ENCODE measurements at places on chromosomes 2 and 18.
A peak's percentile ranks its signal among the peaks of the same experiment; 100 is the strongest.

GRCh38 chr2:241547781-241548450 lies 10.6 kb upstream of the BOK start:
- no peak for DNase-seq

GRCh38 chr2:145258903-145259579 lies 739.1 kb upstream of the ZEB2 start:
- DNase-seq: peak; percentile 20

DNA sequence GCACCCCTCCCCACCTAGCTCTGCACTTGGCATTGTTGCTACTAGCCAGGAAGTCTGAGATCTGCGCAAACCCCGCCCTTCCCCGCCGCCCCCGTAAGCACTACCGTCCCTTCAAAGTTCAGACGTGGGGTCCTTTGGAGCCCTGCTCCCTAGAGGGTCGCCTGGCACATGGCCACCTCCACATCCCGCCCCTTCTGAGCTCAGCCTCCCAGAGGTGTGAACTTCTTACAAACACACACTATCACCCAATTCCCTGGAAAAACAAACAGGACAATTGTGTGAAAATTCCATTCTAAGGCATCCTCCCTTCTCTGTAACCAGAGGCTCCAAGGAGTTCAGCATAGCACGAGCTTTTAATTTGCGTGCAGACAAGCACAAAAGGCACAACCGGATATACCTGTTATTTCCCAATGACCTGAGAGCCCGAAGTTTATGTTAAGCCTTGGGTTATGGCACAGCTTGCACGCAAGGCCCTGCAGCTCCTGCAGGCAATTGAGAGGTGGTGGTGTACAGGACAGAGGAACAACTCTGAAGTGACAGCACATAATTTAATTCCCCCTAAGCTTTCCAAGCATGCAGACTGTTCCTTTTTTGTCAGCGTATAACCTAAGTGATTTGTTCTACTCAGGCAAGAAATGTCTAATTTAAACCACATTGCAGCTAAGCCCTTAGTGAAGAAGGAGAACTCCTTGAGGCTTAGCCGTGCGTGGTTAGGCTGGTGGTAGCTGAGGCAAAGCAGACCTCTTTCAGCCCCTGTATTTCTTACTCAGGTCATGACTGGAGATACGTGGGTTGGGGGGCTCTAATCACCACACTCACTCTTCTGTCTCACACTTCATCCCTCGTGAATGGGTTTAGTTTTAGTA lies 20.3 kb upstream of the CYP1B1 start:
- no peak for DNase-seq

DNA sequence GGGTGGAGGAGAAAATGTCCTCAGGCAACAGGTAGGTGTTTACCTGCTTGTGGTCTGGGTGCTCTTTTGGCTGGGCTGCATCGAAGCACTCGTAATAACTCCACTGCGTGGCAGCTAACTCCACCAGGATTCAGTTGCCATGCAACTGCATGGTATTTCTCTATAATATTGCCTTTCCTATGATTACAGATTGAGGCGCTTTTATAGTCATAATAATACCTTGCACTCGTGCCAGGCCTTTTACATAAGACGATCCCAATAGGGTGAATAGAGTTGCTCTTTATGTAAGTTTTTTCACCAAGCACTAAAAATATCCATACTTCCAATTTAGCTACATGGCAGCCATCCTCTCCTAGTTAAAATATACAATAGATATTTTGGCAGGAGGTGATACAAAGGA lies 19.7 kb upstream of the NYAP2 start:
- no peak for DNase-seq

- DNase-seq: no peak
These were observed 34.8 kb upstream of the SP5 start for GRCh38 chr2:170680172-170680941.

- no peak for DNase-seq
These were observed 68.8 kb downstream of the HNRNPLL start for GRCh38 chr2:38533757-38534545.

- no peak for DNase-seq
These were observed 15.1 kb downstream of the CLIP4 start for GRCh38 chr2:29130295-29130694.

DNA sequence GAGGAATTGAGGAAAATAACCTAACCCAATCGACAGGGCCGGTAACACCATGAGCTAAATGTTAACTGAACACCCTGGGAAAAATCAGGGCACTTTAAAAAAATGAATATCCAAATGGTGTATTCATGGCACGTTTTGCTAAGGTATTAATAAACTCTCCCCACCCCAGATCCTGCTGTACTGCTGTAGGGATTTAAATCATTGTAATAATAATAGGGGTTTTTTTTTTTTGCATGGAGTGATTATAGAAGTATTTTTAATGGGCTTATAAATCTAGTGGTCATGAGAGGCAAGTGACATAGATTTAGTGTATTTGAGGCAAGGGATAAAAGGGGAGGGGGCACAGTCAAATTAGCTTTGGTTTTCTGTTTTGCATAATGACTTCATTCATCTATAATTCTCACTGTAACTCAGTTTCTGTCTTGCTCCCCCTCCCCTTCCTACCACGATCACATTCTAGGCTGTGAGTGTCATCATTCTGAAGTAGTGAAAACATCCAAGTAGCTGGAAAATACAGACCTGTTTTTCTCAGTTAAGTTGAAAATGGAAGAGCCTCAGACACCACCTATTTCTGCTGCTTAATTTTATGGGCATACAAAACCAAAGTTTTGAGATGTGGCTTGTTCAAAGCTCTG lies 18.2 kb upstream of the MGAT5 start:
- DNase-seq: no peak

GRCh38 chr2:161160226-161161073 lies at the start of gene TANK:
TSS of gene TANK (plus strand) at chr2:161160428. CDS start at chr2:161179663, 19,235 bp downstream.
- peak; percentile 93 for DNase-seq

- DNase-seq: no peak
These were observed 33.0 kb downstream of the KCNIP3 start for GRCh38 chr2:95329891-95330793.

GRCh38 chr2:98892871-98893270 lies 43.2 kb downstream of the CRACDL start:
- DNase-seq: no peak

GRCh38 chr2:235510318-235510717 lies 16.5 kb downstream of the AGAP1 start:
- no peak for DNase-seq

DNA sequence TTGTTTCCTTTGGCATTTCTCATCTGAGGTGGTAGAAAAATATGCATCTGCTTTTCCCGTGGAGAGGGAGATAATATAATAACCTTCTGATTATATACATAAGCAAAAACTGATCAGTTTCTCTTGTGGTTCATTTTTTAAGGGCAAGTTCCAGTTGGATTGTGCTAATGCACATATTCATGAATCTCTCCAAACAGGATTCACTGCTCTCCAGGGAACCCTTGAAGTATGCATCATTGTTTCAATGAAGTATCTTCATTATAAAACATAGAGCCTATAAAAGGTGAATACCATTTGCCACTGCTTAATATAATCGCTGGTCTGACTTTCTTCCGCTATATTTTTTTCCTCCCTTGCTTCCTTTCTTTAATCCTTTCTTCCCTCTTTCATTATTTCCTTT lies 384.7 kb downstream of the FIGN start:
- DNase-seq: no peak

- DNase-seq: no peak
These were observed 299.1 kb upstream of the SLC14A2 start for GRCh38 chr18:45316127-45316526.

- DNase-seq: no peak
These were observed 38.8 kb downstream of the ITGB1BP1 start for GRCh38 chr2:9384521-9384920.

GRCh38 chr2:69134306-69134945 lies 121.4 kb downstream of the ANTXR1 start:
- DNase-seq: no peak

DNA sequence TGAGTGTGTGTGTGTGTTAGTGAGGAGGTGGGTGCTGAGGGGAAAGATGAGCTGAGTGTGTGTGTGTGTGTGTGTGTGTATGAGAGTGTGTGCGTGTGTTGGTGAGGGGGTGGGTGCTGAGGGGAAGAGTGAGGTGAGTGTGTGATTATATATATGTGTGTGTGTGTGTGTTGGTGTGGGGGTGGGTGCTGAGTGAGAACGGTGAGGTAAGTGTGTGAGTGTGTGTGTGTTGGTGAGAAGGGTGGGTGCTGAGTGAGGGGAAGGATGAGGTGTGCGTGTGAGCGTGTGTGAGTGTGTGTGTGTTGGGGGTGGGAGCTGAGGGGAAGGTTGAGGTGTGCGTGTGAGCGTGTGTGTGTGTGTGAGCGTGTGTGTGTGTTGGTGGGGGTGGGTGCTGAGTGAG lies 322.0 kb upstream of the NT5C1B start:
- no peak for DNase-seq

DNA sequence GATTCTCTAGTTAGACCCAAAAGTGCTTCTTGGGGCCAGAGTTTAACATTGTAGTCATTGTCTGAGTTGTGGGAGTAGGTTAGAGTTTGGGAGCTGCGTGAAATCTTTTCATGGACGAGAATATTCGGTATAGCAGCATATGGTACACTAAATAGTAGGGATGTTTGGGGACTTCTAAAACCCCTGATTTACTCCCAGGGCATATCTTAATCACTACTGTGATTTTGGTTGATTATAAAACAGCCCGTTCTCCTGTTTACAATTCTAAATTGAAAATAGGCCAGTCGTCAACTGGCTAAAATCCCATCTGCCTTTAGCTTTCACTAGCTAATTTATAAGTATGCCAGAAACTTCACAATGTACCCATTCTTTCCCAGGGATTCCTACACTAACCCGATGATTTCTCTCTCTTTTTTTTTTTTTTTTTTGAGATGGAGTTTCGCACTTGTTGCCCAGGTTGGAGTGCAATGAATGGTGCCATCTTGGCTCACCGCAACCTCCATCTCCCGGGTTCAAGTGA lies 44.3 kb downstream of the MOB4 start:
- DNase-seq: no peak
